Muscle of leg (tissue), 16 donors: ENCODE measurements at places on chromosomes 7 and 10. TPM values are rescaled to one million over a fixed set of nuclear protein-coding genes. Genes with fewer than 3 reads are reported as not detected.

DNA sequence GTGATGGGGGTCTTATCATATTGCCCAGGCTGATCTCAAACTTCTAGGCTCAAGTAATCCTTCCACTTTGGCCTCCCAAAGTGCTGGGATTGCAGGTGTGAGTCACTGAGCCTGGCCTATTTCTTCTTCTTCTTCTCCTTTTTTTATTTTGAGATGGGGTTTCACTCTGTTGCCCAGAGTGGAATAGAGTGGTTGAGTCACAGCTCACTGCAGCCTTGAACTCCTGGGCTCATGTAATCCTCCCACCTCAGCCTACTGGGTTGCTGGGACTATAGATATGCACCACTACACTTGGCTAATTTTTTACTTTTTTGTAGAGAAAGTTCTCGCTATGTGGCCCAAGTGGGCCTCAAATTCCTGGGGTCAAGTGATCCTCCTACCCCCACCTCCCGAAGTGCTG, 124.3 kb downstream of the SKIDA1 start:
- no peak for DNase-seq

DNA sequence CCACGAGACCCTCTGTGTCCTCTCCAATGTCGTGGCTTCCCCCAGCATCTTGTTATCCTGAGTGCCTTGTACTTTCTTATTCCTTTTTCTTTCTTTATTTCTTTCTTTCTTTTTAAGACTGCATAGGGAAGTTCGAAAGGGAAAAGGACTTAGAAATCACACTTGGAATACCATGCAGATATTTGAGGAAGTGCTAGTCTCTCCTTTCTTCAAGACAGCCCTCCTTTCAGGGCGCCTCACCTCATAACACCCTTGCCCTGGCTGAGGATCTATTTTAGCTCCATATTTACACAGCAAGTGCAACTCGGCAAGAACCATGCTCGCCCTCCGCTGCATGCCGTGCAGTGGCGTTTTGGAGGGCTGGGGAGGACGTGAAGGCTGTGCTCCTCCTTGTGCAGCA, 232.3 kb upstream of the GLI3 start:
- no peak for DNase-seq

DNA sequence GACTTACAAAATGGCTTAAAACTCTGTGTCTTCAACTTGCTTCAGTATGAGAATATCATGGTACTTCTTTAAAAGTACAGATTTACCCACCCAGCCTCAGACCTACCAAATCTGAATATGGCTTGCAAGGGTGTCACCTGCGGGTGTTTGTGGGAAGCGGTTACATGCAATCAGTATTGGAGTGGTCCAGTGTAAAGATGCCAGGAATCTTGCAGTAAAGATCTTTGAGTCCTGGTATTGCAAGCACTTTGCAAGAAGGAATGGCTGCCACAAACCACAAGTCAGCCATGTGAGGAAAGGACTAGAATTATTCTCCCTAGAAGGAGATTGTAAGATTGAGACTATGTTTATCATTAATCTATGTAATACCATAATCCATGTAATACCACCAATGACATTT, 115.1 kb downstream of the PON1 start:
- no peak for DNase-seq

DNA sequence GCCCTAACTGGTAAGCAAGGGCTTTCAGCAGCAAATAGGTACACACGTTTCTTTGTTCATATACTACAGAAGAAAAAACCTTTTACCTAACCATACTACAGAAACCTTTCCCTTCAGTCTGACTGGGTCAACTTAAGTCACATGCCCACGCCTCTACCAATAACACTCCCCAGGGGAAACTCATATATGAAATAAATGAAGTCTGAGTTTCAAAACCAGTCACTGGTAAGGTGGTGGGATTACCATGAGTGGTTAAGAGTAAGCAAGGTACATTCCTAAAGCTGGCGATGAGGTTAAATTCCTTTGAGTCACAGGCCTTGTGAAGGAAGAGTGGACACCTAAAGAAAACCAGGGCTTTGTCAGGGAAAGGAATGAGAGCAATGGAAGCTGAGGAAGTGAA, 21.4 kb upstream of the KIF20B start:
- no peak for DNase-seq

Gene CDC14C
- total RNA-seq: 0.04 TPM

GRCh38 chr7:8938044-8938805, 504.8 kb downstream of the NXPH1 start:
- DNase-seq: peak; percentile 37

Gene COL1A2
- total RNA-seq: 5,114 TPM

DNA sequence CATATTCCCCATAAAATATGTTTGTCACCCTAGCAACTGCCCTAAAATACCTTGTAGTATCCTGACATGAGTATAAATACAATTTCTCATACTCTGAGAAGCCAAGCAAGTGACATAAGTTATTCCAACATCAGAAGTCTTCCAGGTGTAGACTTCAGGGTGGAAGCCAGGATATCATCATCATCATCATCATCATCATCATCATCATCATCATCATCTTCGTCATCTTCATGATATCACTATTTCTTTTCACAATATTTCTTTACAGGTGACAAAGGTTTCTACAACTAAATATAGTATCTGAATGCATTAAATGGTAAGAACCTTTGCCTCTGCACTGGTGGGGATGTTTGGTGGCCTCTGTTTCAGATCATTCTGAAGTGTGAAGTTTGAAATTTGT, 10.0 kb upstream of the GPR141 start:
- DNase-seq: no peak

Gene GRID1
- total RNA-seq: 2.7 TPM

DNA sequence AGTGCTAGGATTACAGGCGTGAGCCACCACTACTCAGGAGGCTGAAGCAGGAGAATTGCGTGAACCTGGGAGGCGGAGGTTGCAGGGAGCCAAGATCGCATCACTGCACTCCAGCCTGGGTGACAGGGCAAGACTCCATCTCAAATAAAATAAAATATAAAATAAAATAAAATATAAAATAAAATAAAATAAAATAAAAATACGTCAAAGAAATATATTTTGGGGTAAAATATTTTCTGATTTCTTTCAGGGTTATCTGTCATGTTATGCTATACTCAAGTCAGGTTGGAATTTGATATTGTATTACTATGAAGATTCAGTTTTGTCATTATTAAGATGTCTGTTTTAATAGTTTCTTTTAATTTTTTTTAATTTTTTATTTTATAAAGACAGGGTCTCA, 99.4 kb upstream of the GHITM start:
- no peak for DNase-seq

DNA sequence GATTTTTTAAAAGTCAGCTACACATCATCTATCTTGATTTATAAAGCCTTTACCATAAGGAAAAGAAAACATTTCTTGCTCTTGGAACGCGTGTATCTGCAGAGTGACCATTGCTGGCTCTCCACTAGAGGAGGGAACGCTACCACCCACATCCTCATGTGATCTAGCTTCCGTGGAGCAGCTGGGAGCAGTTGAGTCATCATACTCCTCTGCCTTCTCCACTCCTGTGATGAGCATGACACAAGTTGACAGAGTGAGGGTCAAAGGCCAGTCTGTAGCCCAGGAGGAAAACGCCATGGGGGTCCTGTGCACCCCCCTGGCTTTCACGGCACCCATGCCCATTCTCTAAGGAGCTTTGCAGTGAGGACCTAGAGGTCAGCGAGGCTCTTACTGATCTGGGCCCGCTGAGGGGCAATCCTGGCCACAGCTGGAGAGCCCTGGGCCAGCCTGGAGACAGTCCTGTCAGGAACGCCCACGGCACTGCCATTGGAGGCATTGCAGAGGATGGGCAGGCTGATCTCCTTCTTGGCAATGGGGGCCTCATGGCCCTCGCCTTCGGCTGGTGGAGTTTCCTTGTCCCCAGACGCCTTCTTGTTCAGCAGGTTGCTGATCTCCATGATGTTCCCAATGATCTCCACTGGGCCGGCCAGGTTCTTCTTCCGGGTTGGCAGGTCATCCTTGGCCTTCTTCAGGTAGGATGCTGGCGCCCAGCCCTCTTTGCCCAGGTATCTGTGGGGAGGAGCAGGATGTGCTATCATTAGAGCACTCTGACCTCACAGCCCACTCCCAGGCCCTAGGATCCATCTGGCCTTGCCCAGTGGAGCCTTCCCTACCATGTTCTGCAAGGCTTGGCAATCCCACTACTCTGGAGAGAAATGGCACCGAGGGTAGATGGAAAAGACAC, 119.2 kb downstream of the NEURL1 start:
- peak; percentile 43 for DNase-seq

Gene LOXL4
- total RNA-seq: 9.7 TPM

DNA sequence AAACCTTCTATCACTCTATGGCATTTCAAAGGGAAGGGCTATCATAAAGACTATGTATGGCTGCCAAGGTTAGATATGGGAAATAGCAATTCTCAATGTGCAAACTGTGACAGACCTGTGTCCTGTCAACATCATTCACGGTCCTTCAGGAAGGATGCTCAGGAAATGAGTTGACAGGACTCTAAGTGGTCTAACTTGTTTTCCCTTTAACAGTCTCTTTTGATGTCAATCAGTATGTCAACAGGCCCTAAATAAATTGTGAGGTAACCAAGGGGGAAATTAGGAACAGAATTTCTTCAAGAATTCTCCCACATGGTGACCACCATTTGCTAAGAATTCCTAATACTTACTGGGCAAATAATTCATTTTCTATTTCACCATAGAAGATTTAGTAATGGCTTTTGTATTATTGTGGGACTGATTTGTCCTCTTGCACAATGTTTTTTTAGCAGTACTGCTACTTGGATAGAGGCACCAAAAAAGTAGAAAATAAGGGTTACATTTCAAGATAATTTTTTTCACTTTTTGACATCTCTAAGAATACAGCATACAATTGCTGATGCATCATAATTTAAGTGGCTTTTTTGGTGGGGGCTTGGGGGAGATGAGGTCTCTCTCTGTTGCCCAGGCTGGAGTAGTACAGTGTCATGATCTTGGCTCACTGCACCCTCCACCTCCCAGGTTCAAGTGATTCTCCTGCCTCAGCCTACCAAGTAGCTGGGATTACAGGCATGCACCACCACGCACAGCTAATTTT, 275.8 kb downstream of the CACNA2D1 start:
- DNase-seq: no peak

- DNase-seq: peak; percentile 75
These were observed 107.7 kb upstream of the BTBD16 start for GRCh38 chr10:122163174-122164022.

Gene IFIT1B
- 1.1 TPM for total RNA-seq

- DNase-seq: no peak
These were observed 9.2 kb downstream of the CDHR3 start for GRCh38 chr7:105972276-105972675.

Gene ANKIB1
- total RNA-seq: 30.6 TPM

- peak; percentile 82 for DNase-seq
These were observed 25.6 kb upstream of the NPS start for GRCh38 chr10:127523476-127523875.

Gene ASAH2
- 1.6 TPM for total RNA-seq

DNA sequence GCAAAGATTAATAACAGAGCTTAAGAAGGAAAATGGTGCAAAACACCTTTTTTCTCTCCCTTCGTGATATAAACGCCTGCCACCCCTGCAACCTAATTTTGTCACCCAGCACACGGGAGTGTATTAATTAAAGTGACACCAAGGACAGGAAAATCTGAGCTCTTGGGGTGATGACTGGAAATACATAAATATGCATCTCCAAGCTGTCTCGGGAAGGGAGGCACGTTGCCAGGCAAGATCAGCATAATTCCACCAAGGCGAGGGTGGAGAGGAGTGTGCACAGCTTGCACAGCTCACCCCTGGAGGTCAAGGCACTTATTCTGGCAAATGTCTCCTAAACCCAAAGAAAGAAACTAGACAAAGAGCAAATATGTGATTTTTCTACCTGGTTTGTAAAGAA, 700.9 kb downstream of the GRID1 start:
- no peak for DNase-seq

Gene PSD
- 6.1 TPM for total RNA-seq

DNA sequence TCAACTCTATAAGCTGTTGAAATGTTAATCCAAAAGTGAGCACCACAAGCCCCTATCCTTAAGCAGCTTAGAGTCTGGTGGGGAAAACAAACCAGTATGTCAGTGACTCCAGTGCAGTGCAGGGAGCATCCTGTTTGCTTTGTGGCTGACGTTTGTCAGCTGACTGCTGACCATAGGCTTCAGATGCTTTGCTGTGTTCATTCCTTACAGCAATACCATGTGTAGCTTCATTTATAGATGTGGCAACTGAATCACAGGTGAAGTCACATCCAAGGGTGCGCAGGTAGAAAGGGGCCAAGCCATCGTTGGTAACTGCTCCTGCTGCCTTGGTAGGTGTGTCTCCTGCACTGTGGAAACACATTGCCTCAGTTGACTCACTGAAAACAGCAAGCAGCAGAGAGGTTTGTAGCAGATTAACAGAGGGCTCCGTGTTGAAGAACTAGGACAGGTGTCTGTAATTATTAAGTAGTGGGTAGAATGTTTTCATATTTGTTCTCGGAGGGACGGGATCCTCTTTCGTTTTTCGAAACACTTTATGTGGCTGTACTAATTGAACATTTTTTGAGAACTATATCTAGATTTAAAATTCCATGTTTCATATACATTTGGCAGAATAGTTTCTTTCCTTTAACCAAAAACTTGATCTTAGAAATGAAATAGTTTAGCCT, 2.0 kb downstream of the INSIG1 start:
- DNase-seq: no peak

GRCh38 chr7:25832929-25833328, 319.1 kb upstream of the NFE2L3 start:
- DNase-seq: no peak

DNA sequence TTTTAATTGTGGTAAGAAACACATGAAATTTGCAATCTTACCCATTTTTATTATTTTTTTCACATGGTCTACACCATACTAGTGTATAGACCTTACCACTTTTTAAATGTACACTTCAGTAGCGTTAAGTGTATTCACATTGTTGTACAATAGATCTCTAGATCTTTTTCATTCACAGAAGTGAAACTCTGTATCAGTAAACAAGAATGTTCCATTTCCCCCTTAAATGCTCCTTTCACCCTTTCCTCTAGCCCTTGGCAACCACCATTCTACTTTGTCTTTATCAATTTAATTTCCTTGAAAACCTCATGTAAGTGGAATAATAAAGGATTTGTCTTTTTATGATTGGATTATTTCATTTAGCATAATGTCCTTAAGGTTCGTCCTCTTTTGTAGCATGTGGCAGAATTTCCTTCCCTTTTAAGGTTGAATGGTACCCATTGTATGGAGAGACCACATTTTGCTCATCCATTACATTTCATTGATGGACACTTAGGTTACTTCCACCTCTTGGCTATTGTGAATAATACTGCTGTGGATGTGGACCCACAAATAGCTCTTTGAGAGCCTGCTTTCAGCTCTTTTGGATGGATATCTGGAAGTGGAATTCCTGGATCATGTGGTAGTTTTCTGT, 45.7 kb downstream of the SNX10 start:
- no peak for DNase-seq

DNA sequence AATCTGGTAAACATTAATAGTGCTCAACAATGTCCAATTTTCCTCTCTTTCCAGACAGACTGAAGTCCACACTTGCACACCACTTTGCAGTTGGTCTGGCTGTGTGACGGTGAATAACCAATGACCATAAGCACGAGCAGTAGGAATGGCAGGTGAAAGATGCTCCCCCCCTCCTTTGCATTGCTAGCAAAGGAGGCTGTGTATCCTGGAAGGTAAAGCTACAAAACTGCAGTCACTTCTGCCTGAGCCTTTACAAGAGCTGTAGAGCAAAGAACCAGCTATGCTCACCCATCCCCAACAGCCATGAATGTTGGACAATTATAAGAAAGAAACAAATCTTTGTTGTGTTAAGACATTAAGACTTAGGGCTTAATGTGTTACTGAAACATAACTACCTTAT, 178.0 kb downstream of the IPMK start:
- DNase-seq: no peak

Gene TAS2R4
- 1.5 TPM for total RNA-seq

Gene GIMAP4
- 23.4 TPM for total RNA-seq

Gene LRIT1
- total RNA-seq: not detected

GRCh38 chr7:151700586-151701165, 176.2 kb downstream of the PRKAG2 start:
- DNase-seq: no peak

Gene GATA3
- 0.18 TPM for total RNA-seq
